ENCODE measurements at places on chromosomes 11 and 22. TPM values are rescaled to one million over a fixed set of nuclear protein-coding genes. Genes with fewer than 3 reads are reported as not detected.

The AMPD3 gene
- polyA plus RNA-seq, result 3.5 TPM

The OR8B8 gene
- not detected for polyA plus RNA-seq

The KCNK4 gene
- 0.05 TPM for polyA plus RNA-seq

The CASP5 gene
- polyA plus RNA-seq, result not detected

The SYT8 gene
- polyA plus RNA-seq, result not detected

The SMIM35 gene
- polyA plus RNA-seq, result not detected

The POU2AF2 gene
- polyA plus RNA-seq, result not detected

The KIF18A gene
- 0.07 TPM for polyA plus RNA-seq

The KIRREL3 gene
- polyA plus RNA-seq, result 0.86 TPM
